ENCODE measurements at places on chromosomes 1 and 21.
A peak's percentile ranks its signal among the peaks of the same experiment; 100 is the strongest.

GRCh38 chr21:25934771-25935224 lies 200.0 kb downstream of the GABPA start:
- peak; percentile 95 for DNase-seq

- DNase-seq: no peak
Measured at GRCh38 chr21:15748586-15748985, 18.8 kb downstream of the USP25 start.

GRCh38 chr1:114473796-114474195 lies 37.2 kb downstream of the TRIM33 start:
- DNase-seq: no peak

DNA sequence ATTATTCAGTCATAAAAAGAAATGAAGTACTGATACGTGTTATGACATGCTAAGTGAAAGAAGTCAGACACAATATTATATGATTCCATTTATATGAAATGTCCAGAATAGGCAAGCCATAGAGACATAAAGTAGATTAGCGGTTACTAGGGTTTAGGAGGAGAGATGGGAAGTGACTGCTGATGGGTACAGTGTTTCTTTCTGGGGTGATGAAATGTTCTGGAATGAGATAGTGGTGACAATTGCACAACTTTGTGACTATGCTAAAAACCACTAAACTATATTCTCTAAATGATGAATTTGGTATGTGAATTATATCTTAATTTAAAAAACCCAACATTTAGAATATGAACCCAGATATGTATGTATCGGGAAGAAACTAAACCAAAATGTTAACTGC lies 27.6 kb downstream of the IPP start:
- no peak for DNase-seq

DNA sequence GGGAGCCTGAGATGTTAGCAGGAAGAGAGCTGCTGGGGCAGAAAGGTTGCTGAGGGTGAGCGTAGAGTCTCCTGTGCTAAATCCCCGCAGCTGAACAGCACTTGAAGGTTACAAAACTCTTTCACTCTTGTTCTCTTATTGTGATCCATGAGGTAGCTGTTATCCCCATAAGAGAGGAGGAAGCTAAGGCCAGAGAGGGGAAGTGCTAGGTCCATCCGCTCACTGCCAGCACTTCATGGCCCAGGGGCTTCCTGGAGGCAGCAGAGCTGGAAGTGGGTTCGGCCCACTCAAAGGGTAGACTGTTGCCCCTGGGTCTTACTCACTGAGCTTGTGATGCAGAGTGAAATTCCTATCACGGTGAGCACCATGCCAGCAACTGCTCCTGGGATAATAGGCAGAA lies 5.6 kb downstream of the TMEM234 start:
- no peak for DNase-seq
